ENCODE measurements at places on chromosomes 2 and 18.

DNA sequence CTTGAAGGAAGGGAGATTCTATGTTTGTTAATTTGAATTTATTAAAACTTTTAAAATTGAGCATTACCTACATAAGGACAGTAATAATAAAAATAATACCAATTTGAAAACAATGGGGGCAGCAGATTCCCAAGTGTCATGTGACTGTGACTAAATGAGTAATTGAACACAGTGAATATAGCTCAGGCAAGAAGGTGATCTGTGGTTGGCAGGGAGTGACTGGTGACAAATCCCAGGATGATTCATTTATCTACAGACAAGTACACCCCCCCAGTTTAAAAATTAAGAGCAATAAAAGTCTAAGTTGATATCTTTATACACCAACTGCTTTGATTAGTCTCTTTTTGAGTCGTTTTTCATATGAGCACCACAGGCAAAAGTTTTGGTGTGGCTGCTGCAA is 299.5 kb downstream of the ARHGAP15 start:
- no peak for DNase-seq

DNA sequence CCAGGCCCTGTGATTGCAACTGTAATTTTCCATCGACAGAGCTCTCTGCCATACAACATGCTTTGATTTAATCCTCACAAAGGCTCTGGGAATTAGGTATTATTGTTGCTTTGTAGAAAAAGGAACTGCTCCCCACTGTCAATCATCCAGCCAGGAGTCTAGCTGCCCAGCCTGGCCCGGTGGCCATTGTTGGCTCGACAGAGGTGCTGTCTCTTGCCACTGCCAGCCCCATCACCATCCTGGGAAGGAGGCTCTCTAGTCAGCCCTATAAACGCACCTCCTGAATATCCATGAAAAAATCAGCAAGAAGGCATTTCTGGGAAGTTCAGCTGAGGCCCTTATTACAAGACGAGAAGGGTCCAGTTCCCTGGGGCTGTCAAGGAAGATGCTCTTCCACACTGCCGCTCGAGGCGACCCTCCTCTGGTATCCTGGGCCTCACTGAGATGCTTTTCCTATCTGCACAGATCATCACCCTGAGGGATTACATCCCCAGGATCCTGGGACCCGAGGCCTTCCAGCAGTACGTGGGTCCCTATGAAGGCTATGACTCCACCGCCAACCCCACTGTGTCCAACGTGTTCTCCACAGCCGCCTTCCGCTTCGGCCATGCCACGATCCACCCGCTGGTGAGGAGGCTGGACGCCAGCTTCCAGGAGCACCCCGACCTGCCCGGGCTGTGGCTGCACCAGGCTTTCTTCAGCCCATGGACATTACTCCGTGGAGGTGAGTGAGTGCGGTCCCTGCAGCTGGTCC is 71.0 kb downstream of the TPO start:
- DNase-seq = no peak

DNA sequence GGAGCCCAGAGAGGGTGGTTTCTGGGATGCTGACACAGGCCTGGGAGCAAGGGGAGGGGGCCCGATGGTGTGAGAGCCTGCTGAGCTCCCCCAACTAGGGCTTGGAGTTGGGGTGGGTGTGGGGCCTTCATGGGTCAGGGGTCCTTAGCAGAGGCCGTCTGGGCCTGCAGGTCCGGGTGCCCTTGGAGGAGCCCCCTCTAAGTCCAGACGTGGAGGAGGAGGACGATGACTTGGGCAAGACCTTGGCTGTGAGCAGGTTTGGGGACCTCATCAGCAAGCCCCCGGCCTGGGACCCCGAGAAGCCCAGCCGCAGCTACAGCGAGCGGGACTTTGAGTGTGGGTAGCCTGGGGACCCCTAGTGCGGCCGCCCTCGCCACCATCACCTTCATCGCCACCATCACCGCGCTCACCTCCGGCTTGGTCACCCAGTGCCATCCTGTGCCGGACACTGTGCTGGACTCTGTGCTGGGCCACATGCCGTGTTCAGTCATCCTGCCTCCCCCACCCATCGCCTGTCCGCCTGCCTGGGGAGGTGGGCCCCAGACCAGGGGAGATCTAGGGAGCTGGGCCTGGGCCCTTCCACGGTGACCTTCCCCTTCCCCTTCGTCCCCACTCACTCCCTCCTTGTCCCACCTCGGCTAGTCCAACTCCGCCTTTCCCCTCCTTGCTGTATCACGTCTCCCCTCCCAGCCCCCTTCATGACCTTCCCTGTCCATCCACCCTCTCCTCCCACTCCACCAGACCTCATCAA is 980 bp downstream of the SLC4A3 start:
- no peak for DNase-seq

DNA sequence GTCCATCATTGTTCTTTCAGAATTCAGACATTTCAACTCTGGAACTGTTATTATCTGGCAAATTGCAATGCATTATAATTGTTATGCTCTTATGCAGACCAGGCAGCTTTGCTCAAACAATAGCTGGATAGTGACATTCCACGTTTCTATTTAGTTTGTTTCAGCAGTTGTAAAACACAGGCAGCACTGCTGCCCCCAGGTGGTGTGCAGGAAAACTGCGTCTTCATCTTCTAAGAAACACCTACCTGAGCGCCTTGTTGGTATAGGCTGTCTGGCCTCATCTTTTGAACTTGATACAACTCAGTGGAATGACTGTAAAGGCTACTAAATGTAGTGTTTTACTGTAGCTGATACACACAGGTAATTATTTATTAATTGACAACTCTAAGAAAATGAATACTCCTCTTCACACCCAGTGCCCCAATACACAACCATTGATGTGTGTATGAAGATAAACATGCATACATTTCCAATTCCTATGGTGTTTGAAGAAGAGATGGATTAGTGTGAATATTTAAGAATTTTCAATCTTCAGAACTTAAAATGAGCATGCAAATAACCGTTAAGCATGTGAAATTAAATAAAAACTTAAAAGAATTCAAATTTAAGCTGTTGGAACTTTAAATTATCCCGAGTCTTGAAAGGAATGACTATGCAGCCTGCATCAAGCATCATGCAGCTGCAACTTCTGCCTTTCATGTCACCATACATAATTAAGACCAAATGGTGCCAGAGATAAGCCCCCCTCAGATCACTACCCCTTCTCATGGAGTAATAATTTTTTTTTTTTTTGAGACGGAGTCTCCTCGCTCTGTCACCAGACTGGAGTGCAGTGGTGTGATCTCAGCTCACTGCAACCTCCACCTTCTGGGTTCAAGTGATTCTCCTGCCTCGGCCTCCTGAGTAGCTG is 85.6 kb downstream of the CD8B2 start:
- DNase-seq = no peak

DNA sequence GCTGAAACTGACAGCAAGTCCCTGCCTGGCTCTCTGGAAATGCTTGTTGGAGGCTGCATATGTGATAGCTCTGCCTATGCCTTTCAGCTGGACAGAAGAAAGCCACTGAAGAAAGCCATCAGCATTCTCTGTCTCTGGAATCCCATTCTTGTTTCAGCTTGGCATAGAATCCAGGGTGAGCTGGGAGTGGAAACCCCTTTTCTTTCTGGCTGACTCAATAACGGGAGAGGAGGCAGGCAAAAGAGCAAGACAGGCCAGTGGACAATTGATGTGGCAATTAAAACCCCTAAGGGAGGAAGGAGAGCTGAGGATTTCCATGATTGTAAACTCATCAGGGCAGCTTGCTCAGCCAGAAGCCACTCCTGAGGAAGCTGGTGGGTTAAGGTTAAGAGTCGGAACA is 208.1 kb downstream of the CLIP4 start:
- no peak for DNase-seq

- DNase-seq = no peak
Observed at GRCh38 chr2:46036929-46037328, 260.3 kb upstream of the EPAS1 start.

GRCh38 chr2:72926368-72926767 is 9.0 kb downstream of the EMX1 start:
- DNase-seq = no peak

DNA sequence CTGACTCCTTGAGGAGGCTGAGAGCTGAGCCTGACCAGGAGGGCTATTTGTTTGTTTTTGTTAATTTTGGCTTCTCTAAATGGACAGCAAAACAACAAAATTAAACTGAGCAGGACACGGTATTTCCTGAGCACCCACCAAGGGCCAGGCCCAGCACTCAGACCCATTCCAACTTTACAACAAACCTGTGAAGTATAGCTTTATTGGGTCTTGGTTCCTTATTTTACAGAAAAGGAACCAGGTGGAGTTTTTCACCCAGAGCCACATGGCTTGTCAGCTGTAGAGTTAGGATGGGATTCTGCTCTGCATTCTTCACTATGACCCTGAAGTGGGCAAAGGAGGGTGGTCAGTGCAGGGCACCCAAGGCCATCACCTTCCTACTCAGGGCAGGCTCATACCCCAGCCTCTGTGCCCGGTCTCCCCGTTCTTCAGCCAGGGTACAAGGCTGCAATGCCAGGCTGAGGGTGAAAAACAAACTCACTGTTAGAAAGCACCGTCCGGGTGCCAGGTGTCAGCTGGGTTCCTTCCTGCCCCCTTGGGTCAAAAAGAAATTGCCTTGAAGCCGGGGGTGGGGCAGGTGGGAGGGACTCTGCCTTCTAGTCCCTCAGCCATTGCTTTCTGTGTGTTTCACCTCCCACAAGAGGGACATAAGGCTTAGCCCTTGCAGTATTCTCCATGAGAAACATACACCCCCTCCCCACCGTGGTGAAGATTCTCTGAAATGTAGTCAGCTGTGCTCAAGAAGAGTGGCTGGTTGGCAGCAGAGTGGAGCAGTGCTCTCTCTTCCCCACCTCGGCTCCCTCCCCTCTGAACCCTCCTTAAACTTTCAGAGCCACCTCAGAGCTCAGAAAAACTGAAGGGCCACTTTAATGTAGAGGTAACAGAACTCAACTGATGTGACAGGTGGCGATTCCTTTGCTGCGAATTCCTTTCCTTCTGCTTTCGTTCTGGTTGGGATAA is 2.2 kb downstream of the PSD4 start:
- DNase-seq = no peak

GRCh38 chr2:240559286-240559685 is 871 bp upstream of the DUSP28 start:
- DNase-seq = no peak

GRCh38 chr2:8575038-8575833 is 106.6 kb upstream of the ID2 start:
- DNase-seq = no peak

DNA sequence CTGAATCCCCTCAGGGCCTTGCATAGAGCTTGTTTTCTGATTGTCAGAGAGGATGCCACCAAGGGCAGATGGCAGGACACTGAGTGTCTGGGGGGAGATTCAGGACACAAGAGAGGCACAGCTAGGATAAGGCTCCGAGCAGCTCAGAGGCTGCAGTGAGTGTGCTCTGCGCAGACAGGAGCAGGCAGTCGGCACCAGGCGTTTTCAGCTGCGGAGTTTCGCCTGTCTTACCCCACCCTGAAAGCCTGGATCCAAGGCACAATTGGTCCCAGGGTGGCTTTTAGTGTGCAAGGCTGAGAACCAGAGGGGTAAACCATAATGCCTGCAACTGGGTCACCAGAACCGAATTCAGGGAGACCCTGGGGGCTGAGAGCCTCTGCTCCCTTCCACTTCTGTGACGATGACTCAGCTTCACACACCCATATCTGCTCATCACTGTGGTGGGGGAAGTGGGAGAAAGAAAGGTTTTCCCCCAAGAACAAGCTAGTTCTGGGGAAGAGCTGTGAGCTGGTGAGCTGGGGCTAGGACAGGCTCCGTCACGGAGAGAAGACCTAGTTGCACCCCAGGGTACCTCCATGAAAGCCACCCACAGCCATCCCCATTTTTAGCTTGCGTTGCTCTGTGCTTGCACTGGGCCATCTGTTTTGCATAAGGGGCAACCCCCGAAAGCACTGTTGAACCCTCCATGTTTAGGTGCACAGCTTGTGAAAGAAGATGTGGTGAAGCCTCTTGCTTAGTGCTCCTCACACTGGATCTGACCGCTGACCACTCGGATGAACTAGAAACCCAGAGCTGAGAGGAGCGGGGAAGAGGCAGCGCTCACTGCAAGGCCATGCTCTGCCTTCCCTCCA is 173.7 kb downstream of the CELF4 start:
- DNase-seq = no peak

DNA sequence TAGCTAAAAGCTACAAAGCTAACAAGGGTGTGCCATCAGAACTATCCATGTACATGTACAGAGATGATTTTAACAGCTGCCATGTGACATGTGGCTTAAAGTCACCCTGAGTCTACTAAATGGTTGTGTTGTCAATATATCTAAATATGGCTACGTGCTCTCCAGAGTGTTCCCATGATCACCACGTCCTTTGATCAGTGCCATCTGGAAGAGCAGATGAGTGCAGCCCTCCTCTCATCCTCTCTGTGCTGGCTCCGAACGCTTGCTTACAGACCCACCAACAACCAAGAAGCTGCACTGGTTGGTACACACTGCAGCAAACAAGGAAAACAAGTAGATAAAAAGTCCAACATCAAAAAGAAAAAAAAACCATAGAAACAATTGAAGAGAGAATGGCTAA is 88.6 kb upstream of the NARS1 start:
- DNase-seq = no peak

GRCh38 chr18:36411745-36412168 is 114.2 kb downstream of the FHOD3 start:
- DNase-seq = no peak

- DNase-seq = no peak
Observed at GRCh38 chr2:49404108-49404507, 249.8 kb upstream of the FSHR start.

- DNase-seq = no peak
Observed at GRCh38 chr18:63342206-63342605, 22.6 kb upstream of the BCL2 start.

- DNase-seq = no peak
Observed at GRCh38 chr2:104831742-104832141, 22.2 kb upstream of the POU3F3 start.

- DNase-seq = no peak
Observed at GRCh38 chr2:105785095-105785847, 40.6 kb downstream of the NCK2 start.

GRCh38 chr2:119174216-119174992 is 15.9 kb upstream of the C1QL2 start:
- DNase-seq = peak; percentile 57

DNA sequence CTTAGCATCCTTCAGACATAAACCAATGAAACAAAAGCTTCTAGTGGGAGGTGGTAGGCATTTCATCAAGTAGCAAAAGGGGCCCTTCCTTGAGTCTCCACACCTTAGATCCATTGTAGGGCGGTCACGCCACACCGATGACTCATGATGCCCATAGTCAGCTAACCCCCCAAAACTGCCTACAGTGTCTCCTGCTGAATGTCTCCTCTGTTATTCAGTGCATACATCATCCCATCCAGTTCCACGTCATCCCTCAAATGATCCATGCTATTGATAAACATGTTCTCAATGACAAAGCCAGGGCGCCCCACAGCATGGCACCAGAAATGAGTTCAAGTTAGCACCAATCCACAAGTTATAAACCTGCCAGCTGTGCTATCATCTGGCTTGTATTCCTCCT is 57.4 kb upstream of the ACKR3 start:
- DNase-seq = no peak

DNA sequence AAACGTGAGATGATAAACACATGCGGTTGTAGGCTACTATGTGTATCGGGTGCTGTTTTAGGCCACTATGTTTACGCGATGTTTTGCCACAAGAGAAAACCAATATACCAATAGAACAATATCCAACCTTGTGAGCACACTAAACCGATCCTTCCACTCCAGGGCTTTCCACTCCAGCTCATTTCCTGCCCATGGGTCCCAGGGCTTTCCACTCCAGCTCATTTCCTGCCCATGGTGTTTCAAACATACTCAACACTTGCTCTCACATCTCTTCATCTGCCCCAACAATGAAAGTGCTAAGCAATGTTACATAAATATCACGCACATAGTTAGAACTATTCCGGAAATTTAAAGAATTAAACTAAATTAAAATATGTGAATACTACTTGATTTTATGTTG is 80.0 kb downstream of the EPB41L3 start:
- no peak for DNase-seq
